Upper lobe of right lung (tissue), 1 donor: ENCODE measurements at places on chromosomes 1 and 21. TPM values are rescaled to one million over a fixed set of nuclear protein-coding genes. Genes with fewer than 3 reads are reported as not detected.
A peak's percentile ranks its signal among the peaks of the same experiment; 100 is the strongest.

DNA sequence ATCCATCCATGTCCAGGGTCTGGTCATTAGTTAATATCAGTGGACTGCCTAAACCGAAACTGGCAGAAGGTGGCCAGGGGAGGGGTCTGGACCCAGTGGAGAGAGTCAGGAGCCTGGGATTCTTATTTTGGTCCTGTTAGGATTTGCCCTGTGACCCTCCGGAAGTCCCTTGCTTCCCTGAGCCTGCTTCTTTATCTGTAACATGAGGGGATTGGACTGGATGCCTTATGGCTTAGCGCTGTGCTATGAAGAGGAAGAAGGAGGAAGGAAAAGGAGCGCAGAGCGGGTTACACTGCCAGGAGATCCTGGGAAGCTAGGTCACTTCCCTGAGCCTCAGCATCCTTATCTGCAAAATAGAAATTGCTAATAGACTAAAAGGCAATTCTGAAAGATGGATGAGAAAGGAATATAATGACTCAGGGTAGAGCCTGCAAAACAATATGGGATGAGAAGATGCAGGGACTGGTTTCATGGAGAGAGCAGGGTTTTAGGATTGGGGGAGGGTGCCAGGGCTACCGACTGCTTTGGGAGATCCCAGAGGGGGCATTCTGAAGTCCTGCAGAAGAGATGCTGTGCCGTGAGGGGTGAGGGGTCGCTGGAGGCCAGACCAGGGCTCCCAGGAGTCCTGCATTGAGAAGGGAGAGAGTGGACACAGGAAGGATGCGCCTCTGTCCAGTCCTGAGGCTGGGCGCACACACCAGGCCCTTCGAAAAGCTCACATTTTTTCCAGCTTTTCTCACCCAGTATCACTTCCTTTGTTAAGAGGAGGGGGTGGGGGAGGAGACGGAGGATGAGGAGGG, 460 bp upstream of the ADORA1 start:
- peak overlapping the region; percentile 46 for H3K4me3 ChIP-seq
- peaks cover 41% of the 10 kb centered on the region for H3K4me1 ChIP-seq
- H3K36me3 ChIP-seq: no peaks in the 10 kb centered on the region
- H3K27me3 ChIP-seq: peaks cover 43% of the 10 kb centered on the region
- no peak for DNase-seq
- no peak overlapping the region for H3K27ac ChIP-seq

DNA sequence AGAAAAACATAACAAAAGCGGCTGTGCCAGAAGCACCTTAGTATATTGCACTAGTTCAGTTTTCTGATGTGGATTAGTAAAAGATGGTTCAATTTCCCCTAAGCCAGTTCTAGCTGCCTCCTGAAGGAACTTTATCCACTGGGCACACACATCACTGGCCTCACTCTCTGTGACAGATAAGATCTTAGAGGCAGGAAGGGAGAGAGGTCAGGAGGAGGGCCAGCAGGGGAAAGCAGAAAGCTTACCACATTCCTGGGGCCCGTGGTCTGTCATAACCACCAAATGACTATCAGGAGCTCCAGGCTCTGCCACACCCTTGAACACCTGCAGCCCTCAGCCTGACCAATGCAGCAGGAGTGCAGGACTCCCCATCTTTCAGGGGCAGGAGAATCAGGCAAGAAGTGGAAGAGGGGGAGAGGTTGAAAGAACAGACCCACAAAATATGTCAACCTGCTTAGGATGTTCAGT, 37.8 kb downstream of the LRRC71 start:
- DNase-seq: no peak
- no peaks in the 10 kb centered on the region for H3K27me3 ChIP-seq
- H3K36me3 ChIP-seq: peaks cover 83% of the 10 kb centered on the region
- H3K4me1 ChIP-seq: no peaks in the 10 kb centered on the region

DNA sequence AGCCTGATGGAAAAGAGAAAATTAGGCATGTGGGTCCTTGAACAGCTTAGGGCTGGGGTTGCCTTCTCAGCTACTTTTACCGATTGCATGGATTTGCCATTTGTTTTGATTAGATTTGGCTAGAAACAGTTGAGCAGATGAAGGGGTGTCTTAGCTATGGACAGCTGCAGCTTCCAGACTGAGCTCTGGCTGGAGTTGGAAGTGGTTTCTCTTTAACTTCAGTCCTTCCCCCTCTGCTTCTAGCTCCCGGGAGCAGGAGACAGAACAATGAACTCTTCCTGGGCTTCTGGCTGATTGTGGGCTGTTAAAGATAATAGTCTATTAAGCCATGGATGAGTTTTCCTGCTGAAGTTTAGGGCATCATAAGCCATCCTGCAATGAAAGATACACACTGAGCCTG, 50.7 kb downstream of the UBE2T start:
- no peak overlapping the region for H3K4me3 ChIP-seq
- DNase-seq: no peak
- no peaks in the 10 kb centered on the region for H3K27me3 ChIP-seq
- H3K36me3 ChIP-seq: no peaks in the 10 kb centered on the region

GRCh38 chr1:21383785-21384401, 56.0 kb upstream of the NBPF3 start:
- no peak for DNase-seq
- no peak overlapping the region for H3K27ac ChIP-seq
- no peaks in the 10 kb centered on the region for H3K4me1 ChIP-seq
- H3K4me3 ChIP-seq: no peak overlapping the region
- peaks cover 9% of the 10 kb centered on the region for H3K27me3 ChIP-seq

- no peaks in the 10 kb centered on the region for H3K36me3 ChIP-seq
- no peaks in the 10 kb centered on the region for H3K27me3 ChIP-seq
- DNase-seq: no peak
- H3K4me3 ChIP-seq: no peak overlapping the region
- no peak overlapping the region for H3K27ac ChIP-seq
These were observed 72.5 kb downstream of the ANGPTL1 start for GRCh38 chr1:178798232-178798861.

The OTUD3 gene
- total RNA-seq: 8.8 TPM

- H3K27ac ChIP-seq: no peak overlapping the region
- no peaks in the 10 kb centered on the region for H3K27me3 ChIP-seq
- H3K36me3 ChIP-seq: peaks cover 80% of the 10 kb centered on the region
- H3K4me3 ChIP-seq: no peak overlapping the region
- DNase-seq: no peak
These were observed 16.4 kb downstream of the CFAP410 start for GRCh38 chr21:44322621-44323325.

DNA sequence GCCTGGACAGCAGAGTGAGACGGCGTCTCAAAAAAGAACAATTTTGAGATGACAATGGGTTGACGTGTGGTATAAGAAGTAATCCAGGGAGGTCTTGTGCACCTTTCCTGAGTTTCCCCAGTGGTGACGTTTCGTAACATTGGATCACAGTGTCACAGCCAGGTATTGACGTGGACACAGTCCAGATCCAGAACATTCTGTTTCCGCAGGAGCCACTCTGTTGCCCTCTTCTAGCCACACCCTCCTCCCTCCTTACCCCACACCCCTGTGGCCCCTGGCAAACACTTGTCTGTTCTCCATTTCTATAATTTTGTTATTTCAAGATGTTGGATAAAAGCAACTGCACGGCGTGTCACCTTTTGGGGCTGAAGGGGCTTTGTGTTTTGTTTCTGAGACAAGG, 6.5 kb upstream of the TRAPPC10 start:
- no peaks in the 10 kb centered on the region for H3K4me1 ChIP-seq
- H3K27me3 ChIP-seq: no peaks in the 10 kb centered on the region
- peak overlapping the region; percentile 73 for H3K27ac ChIP-seq
- no peaks in the 10 kb centered on the region for H3K36me3 ChIP-seq
- H3K4me3 ChIP-seq: no peak overlapping the region
